Jurkat, Clone E6-1 (cell line): ENCODE measurements at places on chromosomes 6 and 20.
A peak's percentile ranks its signal among the peaks of the same experiment; 100 is the strongest.

DNA sequence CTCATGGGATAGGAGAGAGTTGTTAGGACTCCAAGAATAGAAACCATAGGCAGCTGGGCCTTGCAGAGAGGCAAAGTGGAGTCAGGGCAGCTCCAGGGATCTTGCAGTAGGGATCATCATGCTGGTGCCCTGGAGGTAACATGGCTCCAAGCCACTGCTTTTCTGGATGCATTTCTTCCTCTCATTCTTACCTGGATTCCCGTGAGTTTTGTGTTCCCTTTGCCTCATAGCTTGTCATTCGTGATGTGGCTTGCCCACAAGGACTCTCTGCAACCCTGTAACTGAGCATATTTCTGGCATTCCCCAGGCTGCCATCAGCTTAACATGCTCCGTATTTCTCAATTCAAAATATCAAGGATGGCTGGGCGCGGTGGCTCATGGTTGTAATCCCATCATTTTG is 5.3 kb downstream of the NHLRC1 start:
- no peak for DNase-seq

DNA sequence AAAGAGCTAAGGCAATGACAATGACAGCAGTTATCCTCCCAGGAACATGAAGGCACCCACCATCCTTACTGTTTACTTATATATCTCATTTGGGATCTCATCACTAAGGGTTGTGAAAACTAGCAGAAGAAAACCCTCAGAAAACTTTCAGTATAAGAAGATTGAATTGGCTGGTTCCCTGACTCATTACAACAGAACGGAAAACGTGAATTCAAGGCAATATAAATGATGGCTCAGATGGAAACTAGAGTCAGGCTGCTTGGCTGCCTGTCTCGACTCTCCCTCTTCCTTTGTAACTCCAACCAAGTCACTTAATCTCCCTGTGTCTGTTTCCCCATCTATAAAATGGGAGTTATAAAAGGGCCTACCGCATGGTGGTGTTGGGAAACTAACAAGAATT is 387.1 kb upstream of the JARID2 start:
- DNase-seq = no peak

- DNase-seq = no peak
These were observed 19.0 kb upstream of the PREX1 start for GRCh38 chr20:48846516-48847492.

GRCh38 chr6:168999392-168999791 is 254.3 kb downstream of the THBS2 start:
- DNase-seq = no peak

- no peak for DNase-seq
These were observed 27.1 kb downstream of the PPP1R3G start for GRCh38 chr6:5112066-5112799.

GRCh38 chr20:36591854-36592641 is 13.5 kb upstream of the RAB5IF start:
- DNase-seq = peak; percentile 60

DNA sequence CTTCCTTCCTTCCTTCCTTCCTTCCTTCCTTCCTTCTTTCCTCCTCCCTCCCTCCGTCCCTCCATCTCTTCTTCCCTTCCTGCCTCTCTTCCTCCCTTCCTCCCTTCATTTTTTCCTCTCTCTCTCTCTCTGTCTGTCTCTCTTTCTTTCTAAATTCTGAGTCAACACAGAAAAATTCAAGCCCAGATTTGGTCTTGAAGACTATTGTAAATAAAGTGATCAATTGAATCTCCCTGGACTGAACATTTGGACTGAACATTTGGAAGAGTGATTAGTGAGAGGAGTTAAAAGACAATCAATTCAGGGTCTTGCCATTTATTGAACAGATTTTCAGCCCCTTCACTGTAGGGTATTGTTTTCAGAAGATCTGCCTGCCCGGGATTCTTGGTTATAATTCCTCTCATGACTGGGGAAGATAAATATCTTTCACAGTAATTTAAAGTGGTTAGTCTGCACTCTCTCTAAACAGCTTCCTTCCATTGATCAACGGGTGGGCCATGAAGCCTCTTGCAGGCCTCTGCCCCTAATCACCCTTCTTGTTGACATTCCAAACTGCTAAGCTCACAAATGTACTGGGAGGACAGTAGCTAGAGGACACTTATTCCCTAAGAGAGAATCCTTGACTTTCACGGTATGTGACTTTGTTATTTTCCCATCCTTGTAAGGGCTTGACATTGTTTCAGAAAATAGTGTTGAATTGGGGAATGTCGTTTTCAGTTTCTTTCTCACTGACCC is 101.7 kb upstream of the BMP2 start:
- DNase-seq = no peak

- DNase-seq = no peak
These were observed 1.7 kb downstream of the ARG1 start for GRCh38 chr6:131574686-131575085.

GRCh38 chr6:105869835-105870440 is 216.2 kb upstream of the PRDM1 start:
- DNase-seq = no peak

- no peak for DNase-seq
These were observed 26.5 kb downstream of the ZNF292 start for GRCh38 chr6:87181903-87182302.

- DNase-seq = no peak
These were observed 58.2 kb downstream of the LINC00237 start for GRCh38 chr20:21047981-21048380.

GRCh38 chr6:14542670-14543366 is 425.2 kb downstream of the CD83 start:
- peak; percentile 44 for DNase-seq

GRCh38 chr6:37339741-37340638 is 13.8 kb upstream of the RNF8 start:
- no peak for DNase-seq

- DNase-seq = no peak
These were observed 340.2 kb upstream of the CHD6 start for GRCh38 chr20:41958391-41958790.

GRCh38 chr6:82467338-82467737 is 103.7 kb downstream of the TPBG start:
- DNase-seq = no peak

DNA sequence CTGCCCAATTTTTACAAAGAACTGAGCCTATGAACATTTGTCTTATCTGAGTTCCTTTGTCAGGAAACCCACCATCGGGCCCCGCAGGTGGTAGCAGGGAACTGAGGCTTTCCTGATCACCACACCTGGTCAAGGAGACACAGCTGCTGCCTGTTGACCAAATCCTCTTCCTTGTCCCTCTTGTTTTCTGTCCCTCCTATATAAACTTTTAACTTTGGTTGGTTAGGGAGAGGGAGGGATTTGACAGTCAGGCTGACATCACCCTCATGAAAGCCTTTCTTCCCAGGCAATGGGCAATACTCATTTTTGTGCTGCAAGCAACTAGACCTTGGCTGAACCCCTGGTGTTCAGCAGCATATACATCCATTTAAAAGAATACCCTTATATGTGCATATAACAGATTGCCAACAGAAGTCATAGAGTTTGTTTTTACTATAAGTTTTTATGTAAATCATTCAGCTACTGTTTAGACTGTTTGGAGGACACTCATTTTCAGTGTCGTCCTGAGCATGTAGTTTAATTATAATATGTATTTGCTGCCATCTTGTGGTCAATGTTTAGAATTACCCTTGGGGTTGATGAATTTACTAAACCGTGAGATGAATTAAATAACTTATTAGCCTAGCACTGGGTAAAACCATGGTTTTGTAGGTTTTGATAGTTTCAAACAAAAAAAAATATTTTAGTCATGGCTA is 17.0 kb downstream of the CRISP1 start:
- peak; percentile 47 for DNase-seq

DNA sequence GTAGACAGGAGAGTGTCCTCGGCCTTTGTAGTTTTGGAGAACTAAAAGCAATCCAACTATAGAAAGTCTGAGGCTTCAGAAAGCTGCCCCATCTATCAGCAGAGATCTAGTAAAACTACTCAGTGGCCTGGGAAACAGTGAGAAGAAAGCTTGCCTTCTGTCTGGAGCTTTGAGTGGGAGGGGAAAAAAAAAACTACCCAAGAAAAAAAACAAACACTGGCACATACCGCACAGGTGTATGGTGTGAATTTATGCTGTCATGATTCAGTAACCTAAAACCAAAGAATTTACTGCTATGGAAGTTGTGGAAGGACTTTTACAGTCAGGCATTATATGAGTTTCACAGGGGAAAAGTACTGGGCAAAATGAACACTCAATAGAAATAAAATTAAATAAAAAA is 280.5 kb downstream of the ADGRB3 start:
- no peak for DNase-seq

DNA sequence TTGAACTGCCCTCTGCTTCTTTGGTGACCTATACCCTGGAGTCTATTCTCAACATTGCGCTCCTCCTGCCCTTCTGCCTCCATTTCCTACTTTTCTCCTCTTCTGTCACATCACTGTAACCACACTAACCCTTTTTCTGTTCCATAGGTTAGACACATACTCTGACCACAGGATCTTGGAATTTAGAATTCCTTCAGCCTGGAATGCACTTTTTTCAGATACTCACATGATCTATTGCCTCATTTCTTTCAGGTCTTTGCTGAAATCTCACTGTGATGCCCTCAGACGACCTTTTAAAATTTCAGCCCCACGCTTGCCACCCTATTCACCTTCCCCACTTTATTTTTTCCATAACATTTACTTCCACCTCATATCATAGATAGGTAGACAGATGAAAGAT is 5.1 kb downstream of the VNN1 start:
- DNase-seq = no peak

GRCh38 chr6:33080127-33081089 is 4.6 kb downstream of the HLA-DPB1 start:
- DNase-seq = no peak

DNA sequence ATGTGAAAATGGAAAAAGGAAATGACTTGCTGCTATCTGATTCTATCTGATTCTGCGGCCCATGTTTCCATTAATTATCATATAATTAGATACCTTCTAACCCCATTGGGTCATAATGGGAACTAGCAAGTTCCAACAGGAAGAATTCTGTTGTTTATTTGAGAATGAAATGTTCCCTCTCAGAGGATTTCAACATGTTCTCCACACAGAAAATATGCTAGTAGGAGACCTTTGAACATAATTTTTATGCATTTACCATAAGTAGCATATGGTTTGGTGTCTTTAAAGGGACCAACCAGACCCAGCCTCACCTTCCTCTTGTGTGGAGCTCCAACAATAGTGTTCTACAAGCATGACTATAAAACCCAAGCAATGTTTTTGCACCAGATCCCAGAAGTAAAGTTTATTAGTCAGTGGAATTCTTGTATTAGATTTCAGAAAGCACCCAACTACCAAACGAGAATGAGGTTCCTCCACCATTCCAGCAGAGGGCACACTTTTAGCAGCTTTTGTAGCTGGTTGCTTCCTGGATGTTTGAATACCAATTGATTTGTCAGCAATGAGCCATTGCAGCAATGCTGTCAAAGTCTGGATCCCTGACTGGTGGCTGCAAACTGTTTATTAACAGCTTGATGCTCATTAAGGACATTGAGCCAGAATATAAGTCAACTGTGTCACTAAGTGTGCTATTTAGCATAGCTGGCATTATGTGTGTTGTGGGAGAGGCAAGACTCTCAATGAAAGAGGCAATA is 143.6 kb upstream of the GJE1 start:
- peak; percentile 38 for DNase-seq

DNA sequence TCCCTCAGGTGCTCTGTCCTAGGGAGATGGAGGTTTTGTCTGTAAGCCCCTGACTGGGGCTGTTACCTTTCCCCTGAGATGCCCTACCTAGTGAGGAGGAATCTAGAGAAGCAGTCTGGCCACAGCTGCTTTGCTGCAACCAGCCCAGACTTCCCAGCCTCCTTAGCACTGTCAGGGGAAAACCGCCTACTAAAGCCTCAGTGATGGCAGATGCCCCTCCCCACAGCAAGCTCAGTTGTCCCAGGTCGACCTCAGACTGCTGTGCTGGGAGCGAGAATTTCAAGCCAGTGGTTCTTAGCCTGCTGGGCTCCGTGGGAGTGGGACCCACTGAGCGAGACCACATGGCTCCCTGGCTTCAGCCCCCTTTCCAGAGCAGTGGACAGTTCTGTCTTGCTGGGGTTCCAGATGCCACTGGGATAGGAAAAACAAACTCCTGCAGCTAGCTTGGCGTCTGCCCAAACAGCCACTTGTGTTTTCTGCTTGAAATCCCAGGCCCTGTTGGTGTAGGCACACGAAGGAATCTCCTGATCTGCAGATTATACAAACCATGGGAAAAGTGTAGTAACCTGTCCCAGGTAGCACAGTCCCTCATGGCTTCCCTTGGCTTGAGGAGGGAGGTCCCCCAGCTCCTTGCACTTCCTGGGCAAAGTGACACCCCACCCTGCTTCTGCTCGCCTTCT is 146.4 kb upstream of the PROKR2 start:
- DNase-seq = no peak

DNA sequence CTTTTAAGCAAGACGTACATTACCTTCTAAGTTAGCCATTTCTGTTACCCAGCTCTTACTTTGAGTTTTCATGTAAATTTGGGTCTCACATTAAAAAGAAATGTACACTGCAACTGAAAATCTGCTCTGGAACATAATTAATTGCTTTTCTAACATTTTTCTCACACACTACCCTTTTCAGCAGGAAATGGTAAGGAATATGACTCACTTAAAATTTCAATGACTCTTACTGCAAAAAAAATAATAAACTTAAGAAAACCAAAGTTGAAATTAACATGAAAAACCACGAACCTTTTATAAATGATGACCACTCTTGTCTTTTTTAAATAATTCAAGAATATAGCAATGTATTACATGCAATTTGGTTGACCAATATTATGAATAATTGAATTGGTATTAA is 1.3 kb downstream of the CGA start:
- no peak for DNase-seq

- DNase-seq = peak; percentile 75
These were observed 3.9 kb downstream of the FKBP1A start for GRCh38 chr20:1388741-1389483.

GRCh38 chr6:139955366-139956155 is 581.1 kb upstream of the CITED2 start:
- no peak for DNase-seq

- DNase-seq = no peak
These were observed 345.8 kb upstream of the PRND start for GRCh38 chr20:4375881-4376280.

GRCh38 chr20:63326314-63327230 is 33.6 kb downstream of the COL20A1 start:
- DNase-seq = no peak

DNA sequence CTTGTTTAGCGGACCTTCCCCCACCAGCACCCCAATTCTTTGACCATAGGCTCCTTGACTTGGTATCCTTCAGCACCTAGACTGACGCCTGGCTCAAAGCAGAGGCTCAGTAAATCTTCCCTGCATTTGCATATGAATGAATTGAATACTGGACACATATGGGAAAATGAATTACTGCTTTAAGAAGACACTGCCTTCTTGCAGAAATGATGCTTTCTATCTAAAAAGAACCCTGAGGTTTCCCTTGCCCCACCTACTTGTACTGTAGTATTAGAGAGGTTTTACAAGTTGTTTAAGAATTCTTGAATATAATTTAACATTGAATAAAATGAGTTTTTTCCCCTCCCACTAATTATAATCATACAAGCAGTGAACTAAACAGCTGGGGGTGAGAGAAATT is 190.7 kb downstream of the SAMD5 start:
- no peak for DNase-seq
